ENCODE measurements at places on chromosomes 7 and 10.

- DNase-seq, result no peak
Observed at GRCh38 chr10:77711683-77712049, 74.1 kb upstream of the KCNMA1 start.

- no peak for DNase-seq
Observed at GRCh38 chr7:98185101-98185500, 26.1 kb upstream of the BHLHA15 start.

DNA sequence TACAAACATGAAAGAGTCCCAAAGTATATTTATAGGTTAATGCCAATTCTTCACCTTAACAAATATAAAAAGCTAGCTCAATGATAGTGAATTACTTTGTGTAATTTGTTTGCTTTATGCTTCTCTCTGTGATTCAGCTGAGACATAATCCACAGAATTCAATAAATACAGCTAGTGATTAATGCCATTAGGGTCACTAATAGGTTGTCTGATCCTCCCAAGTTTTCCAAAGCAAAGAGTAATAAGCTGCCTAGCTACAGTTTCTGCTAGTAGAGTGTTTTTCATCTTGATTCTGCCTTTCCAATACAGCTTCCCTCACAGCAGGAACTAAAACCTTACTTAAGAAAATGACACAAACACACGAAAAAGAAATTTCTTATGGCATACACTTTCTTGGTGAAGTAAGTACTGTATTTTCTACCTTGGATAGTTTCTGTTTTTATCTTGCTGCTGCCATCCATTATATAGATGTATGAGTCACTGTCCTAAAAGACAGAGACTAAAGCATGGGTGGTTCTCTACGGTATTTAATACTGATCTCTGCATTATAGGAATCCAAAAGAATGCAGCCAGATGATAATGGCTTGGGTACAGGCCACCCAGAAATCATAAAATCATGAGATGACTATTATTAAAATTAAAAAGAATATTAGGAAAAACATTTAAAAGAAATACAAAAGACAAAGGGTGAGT, 170.0 kb downstream of the TPK1 start:
- DNase-seq, result no peak

DNA sequence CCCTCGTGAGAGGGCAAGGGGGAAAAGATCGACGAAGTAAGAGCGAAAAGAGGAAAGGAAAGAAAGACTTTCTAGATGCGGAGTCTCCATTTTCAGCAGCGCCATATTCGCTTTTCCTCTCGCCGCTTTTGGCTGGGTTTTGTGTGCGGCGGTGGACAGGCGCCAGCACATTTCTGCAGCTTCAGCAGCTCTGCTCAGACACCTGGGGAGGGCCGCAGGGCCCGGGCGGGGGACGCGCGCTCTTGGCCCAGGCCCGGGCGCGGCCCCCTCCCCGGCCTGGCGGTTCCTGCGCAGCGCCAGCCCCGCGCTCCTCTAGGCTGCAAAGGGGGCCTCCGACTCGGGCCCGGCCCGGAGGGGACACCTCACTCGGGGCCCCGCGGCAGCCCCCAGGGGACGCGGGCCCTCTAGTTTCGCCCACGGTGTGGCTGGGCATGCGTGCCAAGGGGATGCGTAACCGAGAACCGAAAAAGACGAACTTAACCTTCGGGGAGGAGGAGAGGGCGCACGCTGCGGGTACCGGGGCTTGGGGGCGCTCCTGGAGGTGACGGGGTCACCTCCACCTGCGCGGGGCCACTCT, 34.5 kb upstream of the EBLN1 start:
- peak; percentile 73 for DNase-seq

GRCh38 chr10:76454506-76455140, 1023.2 kb downstream of the LRMDA start:
- no peak for DNase-seq

GRCh38 chr10:59107147-59107546, 69.3 kb upstream of the PHYHIPL start:
- DNase-seq, result no peak

DNA sequence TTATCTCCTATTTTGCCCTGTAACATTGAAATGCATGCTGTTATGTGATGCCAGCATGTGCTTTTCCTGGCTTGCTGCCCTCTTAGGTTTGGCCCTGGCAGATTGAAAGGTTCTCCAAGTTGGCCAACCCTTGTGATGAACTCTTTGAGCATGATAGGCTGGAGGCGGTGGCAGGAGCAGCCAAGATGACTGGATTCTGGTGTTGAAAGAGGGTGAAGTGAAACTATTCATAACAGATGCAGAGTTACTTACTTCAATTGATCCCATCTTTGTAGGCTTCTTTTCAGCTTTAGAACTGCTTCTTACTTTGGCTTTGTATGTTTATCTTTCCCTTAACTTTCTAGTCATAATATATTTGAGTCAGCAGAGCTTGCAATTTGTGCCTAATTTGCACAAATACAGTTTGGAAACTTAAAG, 57.6 kb downstream of the BICC1 start:
- DNase-seq, result no peak

DNA sequence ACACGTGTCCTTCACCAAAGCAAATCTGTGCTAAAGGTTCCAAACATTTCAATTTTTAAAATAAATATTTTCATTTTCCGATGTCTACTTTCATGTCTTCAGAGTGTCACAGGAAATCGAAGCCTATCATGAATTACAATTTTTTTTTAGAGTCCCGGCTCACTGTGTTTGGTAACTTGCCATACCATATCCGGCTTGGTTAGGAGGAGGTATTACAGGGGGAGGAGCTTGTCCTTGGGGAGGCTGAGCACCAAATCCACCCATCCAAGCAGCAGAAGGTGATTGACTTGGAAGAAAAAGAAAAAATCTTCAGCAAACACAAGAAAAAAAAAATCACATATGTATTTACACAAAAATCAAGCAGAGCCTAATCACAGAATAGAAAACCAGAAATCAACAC, 21.3 kb downstream of the TIAL1 start:
- no peak for DNase-seq

GRCh38 chr10:98377536-98377935, 37.4 kb downstream of the PYROXD2 start:
- no peak for DNase-seq

DNA sequence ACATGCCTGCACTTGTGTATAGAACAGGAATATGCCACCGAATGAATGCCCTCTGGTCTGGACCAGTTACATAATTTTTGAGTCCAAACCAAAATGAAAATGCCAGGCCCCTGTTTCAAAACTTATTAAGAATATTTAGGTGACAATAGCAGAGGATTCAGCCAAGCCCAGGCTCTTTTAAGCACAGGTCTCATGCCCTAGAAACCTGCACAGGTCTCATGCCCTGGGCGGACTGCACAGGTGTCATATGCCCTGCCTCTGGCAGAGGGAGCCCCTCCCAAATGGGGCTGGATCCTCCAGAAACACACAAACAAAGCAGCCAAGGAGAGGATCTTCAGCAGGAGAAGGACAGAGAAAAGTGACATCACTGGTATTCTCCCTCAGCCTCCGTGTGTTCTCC, 605.4 kb upstream of the NRP1 start:
- no peak for DNase-seq

GRCh38 chr7:158581440-158582088, 6.1 kb downstream of the PTPRN2 start:
- no peak for DNase-seq

DNA sequence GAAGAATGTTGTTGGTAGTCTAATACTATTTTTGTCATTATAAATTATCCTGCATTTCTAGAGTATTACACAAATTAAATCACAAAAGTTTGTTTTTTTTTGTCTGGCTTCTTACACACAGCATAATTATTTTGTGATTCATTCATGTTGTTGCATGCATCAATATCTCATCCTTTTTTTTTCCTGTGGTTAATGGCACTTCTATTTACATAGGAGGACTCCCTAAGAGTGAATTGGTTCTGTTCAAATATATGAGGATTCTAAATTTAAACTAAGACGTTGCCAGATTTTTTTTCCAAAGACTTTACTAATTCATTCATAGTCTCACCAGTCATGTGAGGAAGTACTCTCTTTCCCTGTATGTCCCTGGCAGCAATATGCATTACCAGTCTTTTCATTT, 303.3 kb downstream of the GPR37 start:
- DNase-seq, result no peak

GRCh38 chr10:91798649-91799611, 704 bp downstream of the TNKS2 start:
- DNase-seq, result peak; percentile 45

DNA sequence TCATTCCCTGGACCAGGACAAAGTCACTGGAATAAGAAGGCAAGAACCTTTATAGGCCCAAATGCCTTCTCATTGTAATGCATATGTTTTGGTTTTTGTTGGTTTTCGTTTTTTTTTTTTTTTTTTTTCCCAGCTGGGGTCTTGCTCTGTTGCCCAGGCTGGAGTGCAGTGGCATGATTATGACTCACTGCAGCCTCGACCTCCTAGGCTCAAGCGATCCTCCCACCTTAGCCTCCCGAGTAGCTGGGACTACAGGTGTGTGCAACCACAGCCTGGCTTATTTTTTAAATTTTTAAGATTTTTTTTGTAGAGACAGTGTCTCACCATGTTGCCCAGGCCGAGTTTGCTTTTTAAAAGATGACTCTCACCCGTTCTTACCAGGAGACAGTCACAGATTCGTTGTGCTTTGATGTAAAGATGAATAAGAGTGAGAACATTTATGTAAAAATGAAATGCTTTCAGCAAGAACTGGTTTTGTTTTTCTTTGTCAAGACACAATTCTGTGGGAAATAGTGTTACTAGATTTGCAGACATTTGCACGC, 7.6 kb downstream of the IQCE start:
- DNase-seq, result no peak
